GM03348 (cell line): ENCODE measurements at places on chromosomes 2 and 18.

DNA sequence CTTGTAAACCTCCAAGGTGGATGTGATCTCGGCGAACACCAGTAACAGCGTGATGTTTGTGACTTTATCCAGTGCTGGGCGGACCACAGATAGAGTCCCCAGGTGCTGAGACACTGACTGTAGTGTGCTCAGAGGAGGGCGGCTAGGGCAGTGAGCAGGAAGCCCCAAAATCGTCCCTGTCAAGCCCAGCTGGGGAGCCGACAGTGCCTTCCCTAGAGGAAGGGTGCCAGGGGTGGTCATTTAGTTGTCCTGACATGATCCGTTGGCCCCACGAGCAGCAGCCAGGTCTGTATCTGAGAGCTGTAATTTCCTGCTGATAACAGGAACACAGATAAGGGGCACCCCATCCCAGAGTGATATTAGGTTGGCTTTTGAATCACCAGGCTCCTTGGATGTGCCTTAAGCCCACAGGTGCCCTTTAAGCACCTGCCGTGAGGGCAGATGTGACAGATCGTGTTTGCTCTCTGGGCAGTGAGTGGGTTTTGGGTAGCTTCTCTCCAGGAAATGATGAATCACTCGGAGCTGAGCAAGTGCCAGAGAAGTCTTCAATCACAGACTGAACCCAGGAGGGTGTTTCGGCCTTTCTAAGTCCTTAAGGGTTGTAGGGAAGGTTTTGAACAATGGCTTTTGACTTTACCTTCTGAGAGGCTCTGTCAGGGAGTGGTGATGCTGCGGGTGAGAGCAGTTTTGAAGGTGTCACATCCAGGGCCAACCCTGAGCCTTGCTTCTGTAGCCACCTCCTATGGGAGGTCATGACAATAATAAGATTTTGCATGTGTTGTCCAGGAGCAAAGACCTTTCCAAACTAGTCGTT lies 7.7 kb downstream of the LPIN1 start:
- peak; percentile 69 for DNase-seq

- DNase-seq = no peak
These were observed 2.4 kb upstream of the SOX11 start for GRCh38 chr2:5689750-5690149.

DNA sequence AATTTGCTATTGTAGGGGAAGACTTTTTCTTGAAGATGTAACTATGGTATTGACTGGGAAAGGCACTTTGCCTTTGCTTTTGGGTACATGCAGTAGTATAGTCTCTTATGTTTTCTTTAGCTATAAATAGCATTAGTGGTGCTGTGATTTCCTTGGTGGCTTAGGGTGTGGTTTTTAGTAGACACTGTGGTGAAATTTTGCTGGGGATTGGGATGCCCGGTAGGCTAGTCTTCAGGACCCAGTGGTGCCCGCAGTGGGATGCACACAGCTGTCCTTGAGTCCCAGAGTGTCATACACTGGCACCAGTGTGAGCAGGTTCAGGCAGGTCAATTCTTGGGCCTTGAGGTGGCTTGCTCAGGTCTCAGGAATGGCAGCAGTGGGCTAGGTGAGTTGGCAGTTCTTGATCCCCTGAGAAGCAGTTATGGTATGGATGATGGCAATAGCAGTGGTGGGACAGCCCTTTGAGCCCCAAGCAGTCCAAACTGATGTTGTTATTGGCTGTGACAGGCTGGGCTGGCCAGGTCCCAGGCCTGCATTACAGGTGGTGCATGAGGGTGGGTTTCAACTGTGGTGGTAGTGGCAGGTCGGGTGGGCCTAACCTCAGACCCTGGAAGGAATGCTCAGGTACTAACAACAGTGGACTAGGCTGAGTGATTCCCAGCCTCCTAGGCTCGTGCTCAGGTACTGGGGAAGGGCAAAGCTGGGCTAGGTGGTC lies 124.3 kb downstream of the XRCC5 start:
- DNase-seq = no peak

- no peak for DNase-seq
These were observed 17.6 kb upstream of the CASP8 start for GRCh38 chr2:201242571-201243277.

- DNase-seq = no peak
These were observed 46.2 kb downstream of the SPHKAP start for GRCh38 chr2:228135300-228135699.

DNA sequence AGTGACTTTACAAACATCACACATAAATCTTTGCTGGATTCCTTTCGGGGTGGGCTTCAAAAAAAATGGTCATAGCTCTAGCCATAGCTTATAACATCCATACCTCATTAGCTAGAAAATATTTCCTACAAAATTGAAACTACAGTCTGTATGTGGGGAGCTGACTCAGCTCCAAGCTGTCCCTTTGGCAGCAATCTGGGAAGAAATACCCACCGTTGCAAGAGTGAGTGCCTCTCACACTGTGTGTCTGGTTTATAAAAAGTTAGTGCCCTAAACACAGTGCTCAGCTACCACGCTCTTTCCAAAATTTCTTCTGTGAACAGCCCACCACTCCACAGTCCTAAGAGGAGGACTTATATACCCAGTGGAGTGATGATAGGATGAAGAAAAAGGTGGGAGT lies 170.1 kb downstream of the RBM43 start:
- DNase-seq = no peak

DNA sequence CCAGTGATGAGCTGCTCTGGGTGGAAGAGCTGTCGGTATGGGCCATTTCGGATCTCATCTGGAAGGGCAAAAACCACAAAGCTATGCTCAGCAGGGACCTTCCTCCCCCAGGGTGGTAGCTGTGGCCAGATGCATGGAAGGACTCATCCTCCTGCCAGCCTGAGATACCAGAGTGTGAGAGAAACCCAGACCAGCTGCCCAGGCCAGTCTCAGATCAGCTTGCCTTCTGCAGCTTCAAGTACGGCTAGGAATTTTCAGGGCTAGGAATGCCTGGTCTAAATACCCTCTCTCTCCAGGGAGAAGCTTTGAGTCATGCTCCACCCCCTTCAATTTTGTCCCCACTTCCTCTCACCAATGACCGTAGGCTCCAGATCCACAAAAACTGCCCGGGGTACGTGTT lies 1.4 kb upstream of the TUBA4B start:
- DNase-seq = peak; percentile 8

GRCh38 chr2:144516411-144516980 lies 3.4 kb downstream of the ZEB2 start:
- peak; percentile 74 for DNase-seq

DNA sequence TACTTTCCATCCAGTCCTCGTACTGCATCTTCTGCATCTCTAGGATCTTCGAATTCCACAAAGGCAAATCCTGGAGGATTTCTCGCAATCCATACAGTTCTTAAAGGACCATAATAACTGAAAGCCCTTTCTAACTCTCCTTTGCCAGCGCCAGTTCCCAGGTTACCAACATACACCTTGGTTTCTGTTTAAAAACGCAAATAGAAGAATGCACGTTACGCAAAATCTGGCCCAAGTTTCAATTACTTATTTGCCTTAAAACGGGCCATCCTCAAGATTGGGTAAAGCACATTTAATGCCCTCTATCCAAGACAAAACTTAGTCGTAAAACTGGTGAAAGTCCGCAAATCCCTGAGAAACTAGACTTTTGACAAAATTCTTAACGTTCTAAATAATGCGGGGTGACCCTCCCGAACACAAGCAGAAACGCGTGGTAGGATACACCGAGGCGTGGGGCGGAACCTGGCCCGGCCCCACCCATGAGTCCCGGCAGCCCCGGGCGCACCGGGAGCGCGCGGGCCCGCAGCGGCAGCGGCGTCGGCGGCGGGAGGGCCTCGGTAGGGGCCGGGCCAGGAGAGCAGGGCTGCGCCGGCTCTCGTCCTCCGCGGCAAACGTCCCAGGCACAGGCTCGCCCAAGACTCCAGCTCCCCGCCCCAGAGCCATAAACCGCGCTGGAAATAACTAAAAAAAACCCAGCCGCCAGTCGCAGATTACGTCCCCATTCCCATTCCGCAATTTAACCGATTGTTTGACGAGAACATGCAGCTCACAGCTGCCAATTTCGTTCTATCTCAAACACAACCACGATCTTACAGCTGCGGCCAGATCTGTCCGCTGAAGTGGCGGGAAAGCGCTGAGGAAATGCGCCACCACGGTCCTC lies 910 bp downstream of the SRSF7 start:
- peak; percentile 85 for DNase-seq

GRCh38 chr2:32801741-32802140 lies 145.0 kb upstream of the LTBP1 start:
- DNase-seq = no peak

- peak; percentile 48 for DNase-seq
These were observed 95.4 kb downstream of the SOCS6 start for GRCh38 chr18:70384181-70384790.

DNA sequence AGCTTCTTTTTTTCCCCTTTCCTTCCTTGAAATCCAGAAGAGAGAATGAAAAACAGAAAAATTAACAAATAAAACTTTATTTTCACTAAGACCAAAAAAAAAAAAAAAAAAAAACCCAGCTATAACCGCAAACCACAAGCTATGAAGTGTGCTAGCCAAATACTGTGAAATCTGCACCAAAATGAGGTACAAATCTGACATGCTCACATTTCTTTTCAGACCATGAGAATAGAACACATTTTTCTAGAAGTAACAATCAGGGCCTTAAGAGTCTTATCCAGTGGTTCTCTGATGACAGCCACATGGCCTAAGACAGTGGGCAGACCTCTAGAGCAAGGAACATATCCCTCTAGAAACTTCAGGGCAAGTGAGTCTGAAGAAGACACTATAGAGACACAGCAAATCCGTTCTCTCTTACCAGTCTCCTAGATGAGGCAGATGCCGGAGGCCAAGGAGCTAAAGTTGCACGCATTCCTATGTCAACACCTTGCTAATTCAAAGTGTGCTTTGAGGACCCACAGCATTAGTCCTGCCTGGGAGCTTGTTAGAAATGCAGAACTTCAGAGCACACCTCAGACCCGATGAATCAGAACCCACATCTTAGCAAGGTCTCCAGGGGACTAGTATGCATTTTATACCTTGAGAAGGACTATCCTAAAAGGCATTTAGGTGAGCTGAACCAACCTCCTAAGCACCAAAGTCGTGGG lies 317.1 kb downstream of the MYCN start:
- DNase-seq = no peak

DNA sequence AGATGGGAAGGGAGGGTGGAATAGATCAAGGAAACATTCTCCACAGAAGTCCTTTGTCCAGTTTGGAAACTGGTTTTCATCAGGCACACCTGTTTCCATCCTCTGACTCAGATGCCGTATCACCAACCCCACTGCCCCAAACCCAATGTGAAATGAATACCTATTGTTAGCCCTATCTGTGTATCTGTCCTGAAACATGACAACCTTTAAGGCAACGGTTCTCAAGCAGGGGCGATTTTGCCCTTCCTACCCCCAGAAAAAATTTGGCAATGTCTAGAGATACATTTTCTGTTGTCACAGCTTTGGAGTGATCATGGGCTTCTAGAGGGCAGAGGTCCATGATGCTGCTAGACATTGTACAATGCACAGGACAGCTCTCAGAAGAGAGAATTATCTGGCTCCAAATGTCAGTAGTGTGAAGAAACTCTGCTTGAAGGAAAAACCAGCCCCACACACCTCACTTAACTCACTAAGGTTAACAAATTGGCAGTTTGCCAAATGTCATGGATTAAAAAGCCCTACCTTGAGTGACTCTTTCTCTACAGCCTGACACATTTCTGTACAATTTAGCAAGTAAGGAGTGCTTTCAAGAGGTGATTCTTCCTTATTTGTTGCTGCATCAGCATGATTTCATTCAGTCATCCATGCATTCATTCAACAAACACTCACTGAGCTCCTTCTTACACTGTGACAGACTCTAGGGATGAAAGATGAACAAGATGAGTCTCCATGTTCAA lies 3.4 kb downstream of the SCTR start:
- DNase-seq = no peak

DNA sequence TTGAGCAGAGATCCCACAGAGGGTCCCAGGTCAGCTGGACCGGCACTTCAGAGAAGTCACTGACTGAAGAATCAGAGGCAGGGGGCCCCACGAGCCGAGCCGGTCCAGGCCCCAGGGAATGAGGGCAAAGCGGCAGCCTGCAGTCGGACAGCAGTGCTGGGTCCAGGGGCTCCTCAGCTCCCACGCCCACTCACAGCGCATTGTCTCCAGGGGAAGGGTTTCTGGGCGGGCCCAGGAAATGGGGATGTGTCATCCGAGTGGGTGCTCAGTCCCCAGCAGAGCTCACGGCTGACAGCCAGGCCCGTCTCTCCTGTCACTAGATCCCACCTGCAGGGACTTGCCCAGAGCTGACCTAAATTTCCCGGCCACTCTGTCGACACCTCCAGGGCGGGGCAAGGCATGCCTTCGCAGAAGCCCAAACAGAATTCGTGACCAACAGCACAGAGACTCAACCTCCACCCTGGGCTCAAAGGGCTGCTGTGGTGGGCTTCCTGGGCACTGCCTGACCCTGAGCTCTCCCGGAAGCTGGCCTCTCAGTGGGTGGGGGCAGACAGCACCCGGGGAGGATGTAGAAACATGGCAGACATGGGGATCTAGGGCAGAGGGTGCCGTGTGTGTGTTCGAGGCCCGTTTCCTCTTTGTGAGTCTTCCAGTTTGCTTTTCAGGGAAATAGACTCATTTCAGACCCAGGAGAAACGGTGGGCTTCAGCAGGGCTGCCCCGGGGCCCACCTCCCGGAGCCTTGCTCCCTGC lies 42.1 kb upstream of the TAF1B start:
- peak; percentile 75 for DNase-seq

DNA sequence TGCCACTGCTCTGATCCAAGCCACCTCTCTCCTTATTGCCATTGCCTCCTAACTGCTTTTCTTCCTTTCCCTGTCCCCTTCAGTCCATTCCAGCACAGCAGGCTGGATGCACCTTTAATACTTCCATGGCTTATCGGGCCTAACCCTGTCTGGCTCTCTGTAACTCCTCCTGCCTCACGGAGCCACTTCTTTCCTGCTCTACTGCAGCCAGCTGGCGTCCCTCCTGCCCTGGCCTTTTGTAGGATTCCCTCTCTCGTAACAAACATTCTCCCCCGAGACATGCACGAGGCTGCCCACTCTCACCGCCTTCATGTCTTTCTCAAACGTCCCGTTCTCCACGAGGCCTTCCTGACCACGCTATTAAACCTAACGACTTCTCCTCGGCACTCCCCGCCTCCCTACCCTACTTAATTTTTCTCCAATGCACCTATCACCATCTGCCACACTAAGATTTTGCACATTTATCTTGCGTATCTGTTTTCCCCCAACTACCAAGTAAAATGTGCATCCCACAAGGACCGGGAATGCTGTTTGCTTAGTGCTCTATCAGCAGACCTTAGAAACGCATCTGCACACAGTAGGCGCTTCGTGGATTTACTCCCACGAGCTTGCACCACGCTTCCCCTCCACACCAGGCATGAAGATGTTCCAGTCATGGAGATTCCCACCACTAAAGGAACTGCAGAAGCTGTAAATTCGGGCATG lies 728 bp upstream of the C18orf63 start:
- no peak for DNase-seq

DNA sequence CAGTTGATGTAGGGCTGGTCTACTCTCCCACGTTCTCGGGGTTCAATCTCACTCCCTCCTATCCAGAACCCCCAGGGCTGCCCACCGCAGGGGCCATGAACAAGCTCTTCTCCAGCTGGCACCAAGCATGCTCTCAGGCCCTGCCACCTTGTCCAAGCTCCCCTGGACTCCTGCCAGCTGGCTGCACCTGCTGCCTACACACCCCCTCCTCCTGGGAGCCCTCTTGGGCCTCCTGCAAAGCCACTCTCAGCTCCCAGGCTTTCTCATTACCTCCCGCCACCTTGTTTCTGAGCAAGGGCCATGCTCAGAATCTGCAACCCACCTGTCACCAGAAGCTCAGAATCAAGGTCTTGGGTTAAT lies 56.0 kb downstream of the HDAC4 start:
- no peak for DNase-seq

GRCh38 chr18:43148231-43148630 lies 32.7 kb upstream of the RIT2 start:
- DNase-seq = no peak
